ENCODE measurements at places on chromosomes 7 and 10. TPM values are rescaled to one million over a fixed set of nuclear protein-coding genes. Genes with fewer than 3 reads are reported as not detected.

Gene AKR1C3
- 17.6 TPM for total RNA-seq

Gene HABP2
- 1.3 TPM for total RNA-seq

Gene UTF1
- not detected for total RNA-seq

Gene SPDYE6
- total RNA-seq: not detected

Gene RNF32
- total RNA-seq: 3.1 TPM

GRCh38 chr10:73839276-73839966, 28.0 kb upstream of the NDST2 start:
- no peak for DNase-seq

DNA sequence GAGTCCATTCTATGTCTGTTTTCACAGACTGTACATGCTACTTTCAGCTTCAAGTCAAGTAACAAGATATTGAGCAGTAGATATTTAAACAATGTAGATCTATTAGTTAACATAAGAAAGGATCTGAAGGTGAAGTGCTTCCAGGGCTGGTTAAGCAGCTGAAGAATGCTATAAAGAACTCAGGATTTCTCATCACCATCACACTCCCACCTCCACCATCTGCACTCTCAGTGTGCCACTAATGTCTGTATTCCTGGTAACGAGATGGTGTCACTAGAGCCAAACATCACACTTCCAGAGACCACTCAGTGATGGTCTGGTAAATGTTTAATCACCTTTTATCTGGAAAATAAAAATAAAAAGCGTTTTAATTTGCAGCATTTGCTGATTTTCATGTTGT, 224.0 kb upstream of the FERD3L start:
- DNase-seq: no peak

- no peak for DNase-seq
Observed at GRCh38 chr7:5635006-5635405, 146.5 kb downstream of the RNF216 start.

GRCh38 chr10:72041491-72041890, 46.9 kb downstream of the SPOCK2 start:
- DNase-seq: no peak

- DNase-seq: no peak
Observed at GRCh38 chr7:35463176-35463700, 209.3 kb upstream of the TBX20 start.

- DNase-seq: no peak
Observed at GRCh38 chr10:124903111-124903510, 38.8 kb upstream of the ZRANB1 start.

GRCh38 chr7:40780460-40780859, 645.7 kb downstream of the SUGCT start:
- DNase-seq: no peak

DNA sequence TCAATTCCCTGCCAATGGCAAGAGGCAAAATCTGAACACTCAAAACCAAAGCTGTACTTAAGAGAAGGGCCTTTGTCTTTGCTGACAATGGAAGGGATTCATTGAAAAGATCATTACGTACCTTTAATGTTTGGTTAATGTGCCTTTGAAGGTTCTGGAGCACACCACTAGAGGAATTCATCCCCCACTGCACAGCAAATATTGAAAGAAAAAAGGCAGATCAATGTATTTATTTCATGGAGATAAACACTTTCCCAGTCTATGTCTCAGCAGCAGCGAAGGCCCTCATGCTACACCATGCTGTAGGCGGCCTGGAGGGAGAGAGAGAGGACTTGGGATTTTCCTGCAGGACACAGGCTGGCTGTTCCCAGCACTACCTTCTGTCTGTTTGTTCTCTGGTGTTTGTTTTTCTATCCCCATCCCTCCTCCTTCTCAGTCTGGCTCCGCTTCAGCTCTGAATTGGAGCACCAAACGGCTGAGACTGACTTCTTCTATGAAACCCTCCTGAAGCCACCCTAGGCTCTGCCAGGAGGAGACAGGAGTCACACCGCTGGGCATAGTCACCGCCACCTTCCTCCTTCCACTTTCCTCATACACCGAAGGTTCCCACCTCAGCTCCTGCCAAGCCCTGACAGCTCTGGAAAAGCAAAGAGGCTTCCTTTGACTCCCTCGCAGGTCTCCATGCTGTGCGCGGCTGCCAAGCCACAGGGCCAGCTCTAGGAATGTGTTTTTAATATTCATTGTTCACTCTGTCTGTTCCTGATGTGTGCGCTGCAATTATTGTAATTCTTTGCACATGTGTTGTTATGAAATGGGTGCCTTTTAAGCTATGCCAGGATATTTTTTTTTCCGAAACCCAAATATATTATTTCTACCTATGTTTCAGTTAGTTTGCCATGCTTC, 301.5 kb downstream of the FZD1 start:
- no peak for DNase-seq

DNA sequence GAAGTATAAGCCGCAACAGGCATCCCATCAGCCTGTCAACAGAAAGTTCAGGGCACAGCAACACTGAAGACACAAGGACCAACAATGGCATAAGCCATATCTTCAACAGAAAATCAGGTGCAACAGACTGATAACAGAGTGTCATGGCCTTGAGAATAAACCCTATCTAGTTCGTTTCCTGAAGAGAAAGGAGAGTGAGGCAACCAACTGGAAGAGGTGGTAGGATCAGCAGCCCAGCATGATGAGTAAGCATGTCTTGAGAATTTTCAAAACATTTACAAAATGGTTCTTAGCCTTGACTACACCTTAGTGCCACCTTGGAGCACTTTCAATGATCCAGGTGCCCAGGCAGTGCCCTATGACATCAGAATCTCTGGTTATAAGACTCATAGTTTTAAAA, 290.2 kb upstream of the SEMA3C start:
- no peak for DNase-seq

GRCh38 chr10:85986777-85987176, 379.8 kb downstream of the GRID1 start:
- no peak for DNase-seq

DNA sequence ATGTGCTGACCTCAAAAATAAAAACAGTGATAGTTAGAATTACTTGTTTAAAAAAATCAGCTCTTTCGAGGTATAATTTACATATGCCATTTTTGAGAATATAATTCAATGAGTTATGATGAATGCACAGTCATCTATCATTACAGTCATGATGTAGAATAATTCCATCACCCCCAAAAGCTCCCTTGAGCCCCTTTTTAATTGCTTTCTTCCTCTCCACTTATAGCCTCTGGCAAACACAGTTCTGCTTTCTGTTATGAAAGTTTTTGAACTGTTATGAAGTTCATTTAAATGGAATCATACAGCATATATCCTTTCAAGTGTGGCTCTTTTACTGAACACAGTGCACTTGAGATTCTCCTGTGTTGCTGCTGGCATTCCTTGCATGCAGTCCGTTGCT, 41.4 kb downstream of the PRTFDC1 start:
- DNase-seq: no peak

GRCh38 chr10:52335665-52336064, 21.6 kb downstream of the DKK1 start:
- DNase-seq: no peak

GRCh38 chr10:21490711-21491105, 34.8 kb downstream of the SKIDA1 start:
- DNase-seq: no peak
